ENCODE measurements at places on chromosomes 5 and 9.

- no peak for DNase-seq
Measured at GRCh38 chr5:137055271-137055872, 443.8 kb downstream of the SPOCK1 start.

DNA sequence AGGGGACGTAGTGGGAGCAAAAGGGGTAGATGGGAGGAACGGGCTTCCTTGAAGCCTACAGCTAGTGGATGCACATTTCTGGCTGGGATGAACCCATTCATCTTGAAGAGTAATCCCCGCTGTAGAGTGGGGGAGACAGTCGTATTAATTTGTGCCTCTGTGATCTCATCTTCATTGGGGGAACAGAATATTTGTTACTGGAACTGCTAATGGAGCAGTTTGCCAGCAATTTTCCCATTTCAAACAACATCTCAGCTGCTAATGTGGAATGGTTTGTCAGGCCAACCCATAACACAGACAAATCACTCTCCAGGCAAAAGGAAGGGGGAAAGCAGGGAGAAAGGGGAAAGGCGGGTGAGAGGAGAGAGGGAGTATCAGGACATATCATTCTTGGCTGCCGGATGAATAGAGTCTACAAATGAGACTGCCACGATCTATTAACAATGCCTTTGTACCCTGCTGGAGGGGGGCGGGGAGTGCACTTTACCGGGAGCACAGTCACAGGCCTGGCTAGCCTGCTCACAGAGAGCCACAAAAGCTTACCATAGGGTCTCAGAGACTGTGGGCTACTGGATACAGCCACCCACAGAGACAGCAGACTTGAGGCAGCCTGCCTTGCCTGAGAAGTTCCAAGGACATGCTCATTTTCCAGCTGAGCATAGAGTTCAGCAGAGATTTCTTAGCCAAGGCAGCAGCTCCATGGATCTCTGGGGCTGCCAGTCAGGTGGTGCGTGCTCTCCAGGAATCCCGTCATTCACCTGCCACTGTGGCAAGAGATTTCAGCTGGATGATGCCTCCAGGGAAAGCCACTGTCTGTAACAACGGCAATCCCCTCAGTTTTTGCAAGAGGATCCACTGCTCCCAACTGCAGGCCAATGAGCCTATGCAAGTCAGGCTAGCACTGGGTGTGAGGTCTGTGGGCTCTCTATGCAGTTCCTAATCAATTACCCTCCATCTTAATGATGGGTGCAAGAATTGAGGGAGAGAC, 217.7 kb upstream of the PANK3 start:
- no peak for DNase-seq

DNA sequence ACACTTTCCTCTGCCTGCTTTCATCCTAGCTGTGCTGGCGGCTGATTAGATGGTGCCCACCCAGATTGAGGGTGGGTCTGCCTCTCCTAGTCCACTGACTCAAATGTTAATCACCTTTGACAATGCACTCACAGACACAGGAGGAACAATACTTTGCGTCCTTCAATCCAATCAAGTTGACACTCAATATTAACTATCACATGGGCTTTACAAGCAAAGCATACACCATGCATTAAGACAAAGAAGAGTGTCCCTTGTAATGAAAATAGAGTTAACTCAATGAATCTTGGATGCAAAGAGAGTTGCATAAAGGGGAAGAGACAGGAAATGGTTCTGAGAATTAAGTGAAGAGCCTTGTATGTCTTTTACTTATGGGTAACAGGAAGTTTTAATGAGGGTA, 298.7 kb upstream of the BRINP1 start:
- DNase-seq, result no peak

GRCh38 chr9:110752766-110753165, 84.2 kb downstream of the MUSK start:
- no peak for DNase-seq

DNA sequence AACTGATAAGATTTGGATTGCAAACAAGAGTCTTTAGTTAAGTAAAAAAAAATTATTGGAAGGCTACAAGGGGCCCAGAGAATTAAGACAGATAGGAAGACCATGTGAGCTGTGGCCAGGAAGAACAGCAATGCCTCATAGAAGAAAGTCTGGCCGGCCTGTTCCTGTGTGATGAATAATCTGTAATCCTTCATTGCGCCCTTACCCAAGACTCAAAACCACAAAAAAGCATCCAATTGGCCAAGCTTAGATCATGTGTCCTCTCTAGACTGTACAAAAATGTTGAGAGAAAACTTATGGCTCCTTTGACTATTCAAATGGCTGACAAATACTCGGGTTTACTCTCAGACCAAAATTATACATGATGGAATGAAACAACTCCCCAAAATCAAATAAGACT, 1383.5 kb downstream of the PTPRD start:
- no peak for DNase-seq

DNA sequence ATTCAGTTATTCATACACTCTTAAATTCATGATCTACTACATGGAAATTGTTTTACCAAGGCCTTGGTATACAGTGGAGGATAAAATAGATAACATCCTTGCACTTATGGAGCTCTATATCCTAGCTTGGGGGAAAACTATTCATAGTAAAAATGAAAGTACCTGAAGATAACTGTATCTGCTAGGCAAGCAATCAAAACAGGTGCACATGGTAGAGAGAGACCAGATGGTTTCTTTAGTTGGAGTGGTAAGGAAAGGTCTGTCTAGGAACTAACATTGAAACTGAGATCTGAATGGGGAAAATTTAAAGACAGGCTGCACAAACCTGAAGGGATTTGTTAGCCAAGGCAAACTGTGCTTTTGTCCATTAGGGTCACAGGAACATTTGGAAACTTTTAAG, 11.1 kb upstream of the SLCO4C1 start:
- no peak for DNase-seq

- no peak for DNase-seq
Measured at GRCh38 chr5:117131876-117132275, 557.3 kb upstream of the SEMA6A start.

DNA sequence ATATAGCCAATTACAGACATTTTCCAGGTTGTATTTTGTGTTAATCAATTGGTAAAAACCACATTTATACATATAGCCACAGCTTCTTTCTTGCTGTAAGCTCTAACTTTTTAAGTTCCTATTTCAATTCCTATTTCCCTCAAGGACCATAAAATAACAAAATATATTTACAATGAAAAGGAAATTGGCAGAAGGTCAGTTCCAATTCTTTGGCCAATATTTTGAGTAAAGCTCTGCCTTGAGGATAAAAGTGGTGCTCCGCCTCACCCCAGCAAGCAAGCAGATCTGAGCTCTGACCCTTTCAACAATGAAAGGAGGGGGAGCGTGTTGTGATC, 203.4 kb upstream of the RASEF start:
- no peak for DNase-seq

DNA sequence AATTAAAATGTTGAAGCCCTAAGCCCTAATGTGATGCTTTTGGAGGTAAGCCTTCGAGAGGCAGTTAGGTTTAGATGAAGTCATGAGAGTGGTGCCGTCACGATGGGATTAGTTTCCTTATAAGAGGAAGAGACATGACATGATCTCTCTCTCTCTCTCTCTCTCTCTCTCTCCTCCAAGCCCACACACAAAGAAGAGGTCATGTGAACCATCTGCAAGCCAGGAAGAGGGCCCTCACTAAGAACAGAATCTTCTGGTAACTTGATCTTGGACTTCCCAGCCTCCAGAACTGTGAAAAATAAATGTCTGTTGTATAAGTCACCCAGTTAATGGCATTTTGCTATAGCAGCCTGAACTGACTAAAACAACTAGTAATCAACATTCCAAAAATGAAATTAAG, 175.5 kb downstream of the GNA14 start:
- DNase-seq, result no peak

GRCh38 chr9:112866662-112867274, 23.9 kb downstream of the SLC46A2 start:
- DNase-seq, result no peak

DNA sequence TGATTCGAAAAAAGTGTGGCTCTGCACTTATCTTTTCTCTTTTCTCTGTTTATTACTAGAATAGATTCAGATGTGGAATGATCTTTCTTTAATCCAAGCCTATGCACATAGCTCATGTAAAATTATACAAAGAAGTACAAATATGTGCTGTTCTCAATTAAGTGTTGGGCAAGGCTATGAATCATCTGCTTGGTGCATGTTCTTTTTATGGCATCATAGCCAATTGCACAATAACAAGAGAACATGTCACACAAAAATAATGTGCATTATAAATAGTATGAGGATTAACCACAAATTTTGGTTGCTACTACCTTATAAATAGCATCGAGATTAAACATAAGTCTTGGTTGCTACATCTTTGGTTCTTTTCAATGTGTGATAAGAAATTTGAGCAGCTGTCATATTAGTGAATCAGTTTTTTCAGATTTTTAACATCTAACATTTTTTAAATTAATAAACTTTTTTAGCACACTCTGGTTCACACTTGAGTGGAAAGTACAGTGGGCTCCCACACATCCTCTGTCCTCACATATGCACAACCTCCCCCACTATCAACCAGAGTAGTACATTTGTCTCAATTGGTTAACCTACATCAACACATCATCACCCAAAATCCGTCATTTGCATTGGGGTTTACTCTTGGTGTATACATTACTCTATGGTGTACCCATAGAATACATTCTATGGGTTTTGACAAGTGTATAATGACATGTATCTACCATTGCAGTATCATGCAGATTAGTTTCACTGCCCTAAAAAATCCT, 6.8 kb upstream of the RECK start:
- no peak for DNase-seq

DNA sequence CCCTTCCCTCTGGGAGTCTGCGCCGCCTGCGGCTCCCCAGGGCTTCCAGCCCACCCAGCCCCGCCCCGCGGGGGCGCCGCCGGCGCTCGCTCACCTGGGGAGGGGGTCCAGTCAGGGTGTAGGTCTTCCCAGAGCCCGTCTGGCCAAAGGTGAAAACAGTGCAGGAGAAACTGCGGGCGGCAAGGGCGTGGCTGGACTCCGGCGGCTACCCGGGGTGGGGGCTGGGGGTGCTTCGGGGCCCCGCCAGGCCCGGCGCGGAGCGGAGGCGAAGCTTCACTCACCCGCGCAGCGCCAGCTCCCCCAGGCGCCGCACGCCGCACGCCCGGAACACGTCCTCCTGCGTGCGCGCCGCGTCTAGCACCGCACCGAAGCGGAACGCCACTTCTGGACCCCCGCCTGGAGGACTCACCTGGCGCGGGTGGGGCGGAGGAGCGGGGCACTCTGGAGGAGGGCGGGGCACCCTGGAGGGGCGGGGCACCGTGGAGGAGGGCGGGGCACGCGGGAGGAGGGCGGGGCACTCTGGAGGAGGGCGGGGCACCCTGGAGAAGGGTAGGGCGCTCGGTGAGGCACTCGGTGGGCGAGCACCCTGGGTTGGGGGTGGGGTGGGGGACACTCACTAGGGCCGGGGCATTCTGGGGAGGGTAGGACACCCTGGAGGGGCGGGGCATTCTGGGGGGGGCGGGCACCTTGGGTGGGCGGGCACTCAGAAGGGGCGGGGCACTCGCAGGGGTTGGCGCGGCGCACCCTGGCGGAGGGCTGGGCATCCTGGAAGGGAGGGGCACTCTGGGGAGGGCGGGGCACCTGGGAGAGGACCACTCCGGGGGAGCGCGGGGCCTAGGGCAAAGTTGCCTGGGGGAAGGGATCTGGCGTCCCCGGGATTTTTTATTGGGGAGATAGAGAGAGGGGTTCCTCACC, 814 bp downstream of the KIF12 start:
- no peak for DNase-seq

DNA sequence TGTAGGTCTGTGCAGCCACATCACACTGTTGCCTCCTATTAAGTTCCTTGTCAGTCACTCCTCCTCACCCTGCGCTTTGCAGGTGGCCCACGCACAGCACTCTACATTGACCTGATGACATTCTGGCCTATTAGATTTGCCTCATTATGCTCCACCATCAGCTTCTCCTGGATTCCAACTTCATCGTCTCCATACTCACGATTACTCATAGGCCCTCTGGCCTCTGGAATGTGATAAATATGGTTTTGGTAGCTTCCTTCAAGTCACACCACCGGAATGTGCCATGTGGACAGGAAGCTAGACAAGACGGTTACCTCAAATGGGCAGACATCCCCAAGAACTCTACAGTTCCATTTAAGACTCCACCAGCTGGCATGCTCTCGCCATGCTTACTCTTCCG, 158.0 kb upstream of the LHFPL2 start:
- no peak for DNase-seq

DNA sequence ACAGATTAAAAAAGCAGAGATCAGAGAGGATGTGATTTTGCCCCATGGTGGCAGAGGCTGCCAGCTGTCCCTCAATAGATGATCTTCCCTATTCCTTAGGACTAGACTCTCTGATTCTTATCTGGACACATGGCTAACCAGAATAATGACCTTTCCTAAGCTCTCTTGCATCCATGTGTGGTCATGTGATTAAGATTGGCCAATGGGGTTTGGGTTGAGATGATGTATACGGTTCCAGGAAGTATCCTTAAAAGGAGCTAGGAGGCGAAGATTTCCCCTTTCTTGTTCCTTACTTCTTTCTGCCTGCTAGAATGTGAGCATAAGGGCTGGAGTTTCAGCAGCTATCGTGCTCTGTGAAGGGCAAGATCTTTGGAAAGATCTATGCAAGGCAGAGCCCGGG, 39.8 kb downstream of the FOXI1 start:
- DNase-seq, result no peak

- DNase-seq, result no peak
Measured at GRCh38 chr5:116084287-116084691, 536 bp upstream of the COMMD10 start.

DNA sequence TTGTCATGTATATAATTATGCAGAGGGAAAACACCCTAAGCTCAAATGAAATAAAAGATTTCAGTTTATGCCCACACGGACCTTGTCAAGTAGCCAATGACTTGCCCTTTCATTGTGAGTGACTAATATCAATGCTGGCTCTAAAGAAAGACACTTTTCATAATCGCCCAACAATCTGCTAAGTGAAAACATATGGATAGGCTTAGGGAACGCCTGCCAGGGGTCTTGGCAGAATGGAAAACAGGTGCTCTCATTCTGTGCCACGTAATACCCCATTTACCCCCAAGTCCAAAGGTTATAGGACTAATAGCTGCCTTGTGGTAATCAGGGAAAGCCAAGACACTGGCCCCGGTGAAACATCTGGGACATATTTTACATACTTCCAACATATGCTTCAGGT, 157.7 kb downstream of the SLF1 start:
- no peak for DNase-seq

DNA sequence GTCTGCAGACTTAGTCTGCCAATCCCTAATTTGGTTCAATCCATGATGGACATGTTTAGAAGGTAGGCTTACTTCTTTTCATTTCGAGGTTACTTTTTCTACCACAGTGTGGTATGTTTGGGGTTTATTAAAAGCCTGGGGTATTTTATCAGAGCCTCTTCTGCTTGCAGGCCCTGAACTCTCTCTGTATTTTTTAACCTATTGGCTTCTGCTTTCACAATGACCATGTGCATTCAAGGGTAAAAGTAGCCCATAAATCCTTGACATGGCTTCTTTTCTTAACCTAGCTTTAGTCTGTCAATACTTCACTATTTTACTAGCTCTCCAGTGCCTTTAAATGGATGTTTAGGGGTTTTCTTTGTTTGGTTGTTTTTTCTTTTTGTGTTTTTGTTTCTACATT, 286.6 kb downstream of the FER start:
- DNase-seq, result no peak
